GM23338 (cell line): ENCODE measurements at places on chromosomes 12 and 14. TPM values are rescaled to one million over a fixed set of nuclear protein-coding genes. Genes with fewer than 3 reads are reported as not detected.

UNG gene
- total RNA-seq: 209 and 278 TPM in 2 replicates

CYP46A1 gene
- total RNA-seq: 0.47 and 0.59 TPM in 2 replicates

MANSC4 gene
- total RNA-seq: not detected in 2 replicates

INSM2 gene
- not detected in 2 replicates for total RNA-seq

GPR65 gene
- not detected in 2 replicates for total RNA-seq

KRT79 gene
- total RNA-seq: 0.21 TPM in 1 of 2 replicates, not detected in the other

SLC5A8 gene
- 0.10 and 0.35 TPM in 2 replicates for total RNA-seq

PZP gene
- 0.43 TPM in 1 of 2 replicates, not detected in the other for total RNA-seq

GUCY2C gene
- 1.9 and 3.1 TPM in 2 replicates for total RNA-seq

DNA sequence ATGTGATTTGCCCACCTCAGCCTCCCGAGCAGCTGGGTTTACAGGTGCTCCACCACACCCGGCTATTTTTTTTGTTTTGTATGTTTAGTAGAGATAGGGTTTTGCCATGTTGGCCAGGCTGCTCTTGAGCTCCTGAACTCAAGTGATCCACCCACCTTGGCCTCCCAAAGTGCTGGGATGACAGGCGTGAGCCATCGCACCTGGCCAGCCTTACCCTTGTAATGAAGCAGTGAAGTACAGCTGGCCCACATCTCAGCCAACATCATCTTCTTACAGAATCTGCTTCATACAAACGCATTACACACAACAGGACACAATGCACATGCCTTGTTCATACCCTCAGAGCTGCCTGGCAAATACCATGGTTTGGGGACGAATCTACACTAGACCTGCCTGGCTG lies 31.3 kb upstream of the CHFR start:
- no peaks in the 10 kb centered on the region for H3K4me1 ChIP-seq
- H3K27me3 ChIP-seq: no peaks in the 10 kb centered on the region
- no peak overlapping the region for H3K4me3 ChIP-seq
- no peak overlapping the region for H3K27ac ChIP-seq

GRCh38 chr14:52473557-52473956 lies 78.7 kb downstream of the TXNDC16 start:
- H3K27ac ChIP-seq: no peak overlapping the region
- H3K4me1 ChIP-seq: peaks cover 4% of the 10 kb centered on the region; the same call in 1 of the 2 replicates
- no peak overlapping the region for H3K4me3 ChIP-seq
- no peaks in the 10 kb centered on the region; the same call in 1 of the 2 replicates for H3K36me3 ChIP-seq
- no peaks in the 10 kb centered on the region for H3K27me3 ChIP-seq
- DNase-seq: peak; percentile 38

DNA sequence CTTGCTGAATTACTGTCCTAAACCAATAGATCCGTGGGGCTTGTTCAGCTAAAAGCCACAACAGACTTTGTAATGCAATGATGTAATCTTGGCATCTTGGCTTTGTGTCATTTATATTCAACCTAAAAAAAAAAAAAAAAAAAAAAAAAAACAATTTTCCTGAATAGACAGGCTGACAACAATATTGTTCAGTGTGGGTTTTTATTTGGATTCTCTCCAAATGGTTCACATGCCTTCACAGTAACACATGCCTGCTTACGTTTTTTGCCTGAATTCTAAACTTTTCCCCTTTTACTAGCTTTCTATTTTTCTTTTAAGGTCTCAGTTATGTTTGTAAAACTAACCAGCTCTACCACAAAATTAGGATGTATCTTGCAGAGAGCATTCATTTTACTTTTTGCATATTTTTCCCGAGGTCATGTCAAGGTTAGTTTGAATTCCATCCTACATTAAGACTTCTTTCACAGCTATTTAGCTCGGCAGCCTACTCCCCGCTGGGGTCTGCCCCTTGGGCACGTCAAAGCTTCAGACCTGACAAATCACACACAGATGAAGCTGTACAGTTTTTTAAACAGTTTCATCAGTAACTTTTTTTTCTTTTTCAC lies 213.7 kb upstream of the NPAS3 start:
- DNase-seq: peak; percentile 15
- H3K27ac ChIP-seq: no peak overlapping the region
- H3K4me3 ChIP-seq: no peak overlapping the region
- H3K4me1 ChIP-seq: no peaks in the 10 kb centered on the region
- H3K36me3 ChIP-seq: no peaks in the 10 kb centered on the region

- H3K27me3 ChIP-seq: no peaks in the 10 kb centered on the region
- H3K36me3 ChIP-seq: no peaks in the 10 kb centered on the region
- peak; percentile 84 for DNase-seq
- H3K4me3 ChIP-seq: no peak overlapping the region
- H3K4me1 ChIP-seq: no peaks in the 10 kb centered on the region
Measured at GRCh38 chr12:107884769-107885694, 110.5 kb downstream of the ASCL4 start.

GRCh38 chr12:93387780-93388179 lies 10.1 kb downstream of the NUDT4 start:
- no peak overlapping the region for H3K4me3 ChIP-seq
- H3K27ac ChIP-seq: no peak overlapping the region
- no peak for DNase-seq
- H3K4me1 ChIP-seq: peaks cover 22% of the 10 kb centered on the region
- H3K36me3 ChIP-seq: no peaks in the 10 kb centered on the region

GRCh38 chr14:26841326-26841725 lies 243.5 kb upstream of the NOVA1 start:
- H3K27me3 ChIP-seq: no peaks in the 10 kb centered on the region
- H3K4me1 ChIP-seq: peaks cover 9% of the 10 kb centered on the region; the same call in 1 of the 2 replicates
- H3K27ac ChIP-seq: no peak overlapping the region

GRCh38 chr12:90163975-90164374 lies 455.3 kb upstream of the ATP2B1 start:
- H3K4me3 ChIP-seq: no peak overlapping the region
- no peak overlapping the region for H3K27ac ChIP-seq
- peak; percentile 39 for DNase-seq
- no peaks in the 10 kb centered on the region for H3K4me1 ChIP-seq

GRCh38 chr12:93243689-93244513 lies 133.8 kb upstream of the NUDT4 start:
- no peak overlapping the region for H3K27ac ChIP-seq
- H3K36me3 ChIP-seq: no peaks in the 10 kb centered on the region
- no peaks in the 10 kb centered on the region for H3K4me1 ChIP-seq

DNA sequence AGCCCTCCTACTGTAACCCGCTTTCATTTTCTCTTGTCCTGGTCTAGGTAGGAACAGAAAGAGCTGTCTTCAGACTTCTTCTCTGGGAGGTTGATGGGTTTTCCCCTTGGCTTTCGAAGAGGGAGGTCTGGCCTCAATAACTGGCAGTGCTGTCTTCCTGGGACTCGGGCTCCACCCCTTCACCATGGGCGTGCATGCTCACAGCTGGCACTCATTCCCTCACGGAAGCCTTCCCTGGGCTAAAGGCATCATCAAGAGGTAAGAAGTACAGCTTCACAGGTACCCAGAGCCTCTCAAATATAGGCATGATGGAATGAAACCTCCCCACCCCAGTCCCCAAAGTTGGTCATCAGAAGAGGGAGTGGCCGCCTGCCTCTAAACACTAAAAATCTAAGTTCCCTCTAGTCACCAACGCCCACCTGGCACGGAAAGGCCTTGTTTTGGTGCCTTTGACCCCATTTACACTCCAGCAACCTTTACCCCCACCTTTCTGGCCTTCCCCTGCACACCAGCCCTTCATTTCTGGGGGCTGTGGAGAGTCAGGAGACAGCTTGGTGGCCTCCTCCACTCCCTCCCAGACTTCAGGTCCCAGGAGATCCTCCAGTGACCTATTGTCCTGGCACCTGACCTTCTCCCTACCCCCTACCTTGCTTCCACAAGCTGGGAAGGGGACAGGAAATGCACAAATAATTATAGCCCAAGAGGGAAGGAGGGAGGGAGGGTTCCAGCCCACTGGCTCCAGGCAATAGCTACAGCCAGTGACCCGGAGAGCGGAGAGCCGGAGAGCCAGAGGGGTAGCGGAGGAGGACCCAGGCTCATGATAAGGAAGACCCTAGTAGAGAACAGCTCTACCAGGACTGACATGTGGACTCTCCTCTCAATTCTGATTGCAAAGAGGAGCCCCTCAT lies 2.8 kb downstream of the RAPGEF3 start:
- no peak overlapping the region for H3K4me3 ChIP-seq
- no peak for DNase-seq
- no peak overlapping the region for H3K27ac ChIP-seq
- H3K27me3 ChIP-seq: no peaks in the 10 kb centered on the region

- no peak overlapping the region for H3K27ac ChIP-seq
- no peak overlapping the region for H3K4me3 ChIP-seq
- no peaks in the 10 kb centered on the region for H3K27me3 ChIP-seq
Measured at GRCh38 chr12:81819991-81820633, 61.0 kb upstream of the PPFIA2 start.

DNA sequence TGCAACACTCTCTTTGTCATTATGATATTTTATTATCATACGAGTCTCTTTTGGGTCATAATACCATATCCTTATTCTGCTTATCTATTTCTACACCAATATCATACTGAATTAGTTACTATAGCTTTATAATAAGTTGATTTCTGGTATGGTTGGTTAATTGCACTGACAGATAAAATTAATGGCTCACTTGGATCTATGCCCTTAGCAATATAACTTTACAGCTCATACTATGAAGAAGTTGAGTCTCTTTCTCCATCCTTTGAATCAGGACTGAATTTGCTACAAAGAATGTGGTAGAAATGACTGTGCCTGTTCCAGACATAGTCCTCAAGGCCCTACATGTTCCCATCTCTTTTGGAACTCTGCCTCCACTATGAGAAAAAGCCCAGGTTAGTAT lies 139.7 kb upstream of the DYRK2 start:
- H3K4me3 ChIP-seq: no peak overlapping the region
- no peak for DNase-seq
- no peaks in the 10 kb centered on the region for H3K36me3 ChIP-seq
- H3K27ac ChIP-seq: no peak overlapping the region

DNA sequence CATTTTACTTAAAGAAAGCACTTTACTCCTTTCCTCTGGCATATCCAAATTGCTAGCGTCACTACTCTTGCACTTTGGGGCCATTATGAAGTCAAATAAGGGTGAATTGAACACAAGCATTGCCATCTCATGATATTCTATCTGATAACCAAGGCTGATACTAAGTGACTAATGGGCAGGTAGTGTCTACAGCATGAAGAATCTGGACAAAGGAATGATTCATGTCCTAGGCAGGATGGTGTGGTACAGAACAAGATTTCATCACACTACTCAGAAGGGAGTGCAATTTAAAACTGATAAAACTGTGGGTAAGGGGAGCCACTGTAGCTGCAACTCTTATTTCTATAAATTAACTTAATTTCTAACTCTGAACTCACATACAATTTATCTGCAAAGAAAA lies 7.7 kb upstream of the SLC6A15 start:
- H3K27me3 ChIP-seq: no peaks in the 10 kb centered on the region
- no peak overlapping the region for H3K27ac ChIP-seq
- no peak overlapping the region for H3K4me3 ChIP-seq
- H3K4me1 ChIP-seq: no peaks in the 10 kb centered on the region
- no peaks in the 10 kb centered on the region for H3K36me3 ChIP-seq
- DNase-seq: no peak

GRCh38 chr14:100454437-100454836 lies 131.3 kb downstream of the SLC25A47 start:
- H3K27me3 ChIP-seq: no peaks in the 10 kb centered on the region
- H3K4me1 ChIP-seq: peaks cover 20% of the 10 kb centered on the region
- DNase-seq: no peak
- H3K4me3 ChIP-seq: peak overlapping the region; percentile 21; the same call in 1 of the 2 replicates
- no peaks in the 10 kb centered on the region; the same call in 1 of the 2 replicates for H3K36me3 ChIP-seq

DNA sequence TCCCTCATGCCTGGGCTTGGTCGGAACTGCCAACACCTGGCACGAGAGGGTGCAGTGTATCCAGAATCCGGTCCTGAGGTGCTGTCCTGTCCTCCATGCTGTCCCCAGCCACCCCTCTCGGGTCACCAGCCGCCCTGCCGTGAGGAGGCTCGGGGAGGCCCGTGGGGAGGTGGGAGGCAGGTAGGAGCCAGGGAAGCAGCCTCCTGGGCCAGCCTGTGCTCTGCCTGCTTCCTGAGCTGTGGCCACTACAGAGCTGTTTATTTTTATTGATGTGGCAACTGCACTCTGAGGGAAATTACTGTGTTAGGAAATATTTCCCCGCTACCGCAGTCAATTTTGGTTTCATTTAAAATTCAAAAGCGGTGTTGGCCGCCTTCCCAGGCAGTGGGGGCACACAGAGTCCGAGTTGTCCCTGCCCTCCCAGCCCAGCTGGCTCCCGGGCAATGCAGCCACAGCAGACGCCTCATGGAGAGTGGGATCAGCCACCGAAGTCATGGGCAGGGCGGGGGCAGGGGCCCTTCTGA lies 18.3 kb downstream of the NOC4L start:
- no peaks in the 10 kb centered on the region for H3K27me3 ChIP-seq
- no peaks in the 10 kb centered on the region for H3K36me3 ChIP-seq
- H3K27ac ChIP-seq: no peak overlapping the region

DNA sequence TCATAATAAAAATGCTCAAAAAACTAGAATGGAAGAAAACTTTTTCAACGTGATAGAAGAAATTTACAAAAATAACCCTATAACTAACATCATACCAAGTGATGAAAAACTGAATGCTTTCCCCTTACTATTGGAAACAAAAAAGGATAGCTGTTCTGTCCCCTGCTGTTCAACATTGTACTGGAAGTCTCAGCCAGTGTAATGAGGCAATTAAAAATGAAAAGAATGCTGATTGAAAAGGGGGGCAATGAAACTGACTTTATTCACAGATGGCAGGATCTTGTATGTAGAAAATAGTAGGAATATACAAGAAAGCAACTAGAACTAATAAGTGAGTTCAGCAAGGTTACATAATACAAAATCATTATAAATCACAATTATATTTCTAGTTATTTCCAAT lies 337.9 kb upstream of the KITLG start:
- H3K36me3 ChIP-seq: no peaks in the 10 kb centered on the region
- H3K27me3 ChIP-seq: no peaks in the 10 kb centered on the region
- no peak overlapping the region for H3K4me3 ChIP-seq
- peaks cover 19% of the 10 kb centered on the region for H3K4me1 ChIP-seq
- no peak overlapping the region for H3K27ac ChIP-seq
- DNase-seq: no peak

- no peak for DNase-seq
- H3K4me3 ChIP-seq: no peak overlapping the region
- H3K36me3 ChIP-seq: no peaks in the 10 kb centered on the region
- H3K27ac ChIP-seq: no peak overlapping the region
Measured at GRCh38 chr14:29274890-29275596, 508.5 kb downstream of the FOXG1 start.

GRCh38 chr14:74924061-74924460 lies 1.0 kb upstream of the RPS6KL1 start:
- no peak for DNase-seq
- H3K4me3 ChIP-seq: no peak overlapping the region
- no peaks in the 10 kb centered on the region for H3K36me3 ChIP-seq
- no peak overlapping the region for H3K27ac ChIP-seq
- no peaks in the 10 kb centered on the region for H3K27me3 ChIP-seq
- H3K4me1 ChIP-seq: peaks cover 6% of the 10 kb centered on the region; the same call in 1 of the 2 replicates

DNA sequence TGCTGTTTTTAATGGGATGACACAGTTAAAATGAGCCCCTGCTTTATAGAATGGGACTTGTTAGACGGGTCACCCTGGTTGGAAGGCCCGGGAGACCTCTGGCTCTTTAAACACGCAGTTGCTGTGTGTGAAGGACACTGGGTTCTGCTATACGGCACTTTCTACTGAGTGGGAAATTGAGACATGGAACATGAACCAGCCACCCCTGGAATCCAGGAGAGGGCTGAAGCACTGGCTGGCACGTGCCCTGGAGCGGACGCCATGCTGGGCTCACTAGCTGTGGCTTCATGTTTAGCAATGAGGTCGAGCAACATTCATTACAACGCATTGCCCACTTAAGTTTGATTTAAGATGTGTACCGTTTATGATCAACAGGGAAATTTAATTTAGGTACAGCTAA lies 23.9 kb downstream of the CACNA1C start:
- H3K4me1 ChIP-seq: no peaks in the 10 kb centered on the region
- no peaks in the 10 kb centered on the region for H3K36me3 ChIP-seq
- H3K27me3 ChIP-seq: no peaks in the 10 kb centered on the region
- H3K4me3 ChIP-seq: no peak overlapping the region

GRCh38 chr14:20434701-20435581 lies 1.0 kb downstream of the KLHL33 start:
- peak; percentile 71 for DNase-seq
- peaks cover 32% of the 10 kb centered on the region for H3K27me3 ChIP-seq
- H3K27ac ChIP-seq: no peak overlapping the region
- peaks cover 2% of the 10 kb centered on the region; the same call in 1 of the 2 replicates for H3K4me1 ChIP-seq
